Activated naive CD8-positive, alpha-beta T cell treated with anti-CD3 and anti-CD28 coated beads, Interleukin-2, amount 10 ng/mL, durations not matched to agents 7 days and 5 days (primary cell): ENCODE measurements at places on chromosomes 12 and 14. TPM values are rescaled to one million over a fixed set of nuclear protein-coding genes. Genes with fewer than 3 reads are reported as not detected.

ASCL1 gene
- not detected for total RNA-seq

BEGAIN gene
- 1.5 TPM for total RNA-seq

C12orf60 gene
- total RNA-seq, result 1.6 TPM

TAS2R50 gene
- 1.4 TPM for total RNA-seq

HNF1A gene
- total RNA-seq, result not detected

GRCh38 chr12:95790033-95790916, at the start of gene NTN4:
Gene NTN4 (minus strand): TSS chr12:95790764. CDS start chr12:95790309, 455 bp downstream.
- H3K4me3 ChIP-seq, result peak within 1 kb of the TSS; percentile 77
- no peaks in the 10 kb centered on the region for H3K36me3 ChIP-seq
- peaks cover 8% of the 10 kb centered on the region for H3K4me1 ChIP-seq

GRCh38 chr12:122867691-122868461, 28.0 kb downstream of the VPS37B start:
- peaks cover 25% of the 10 kb centered on the region for H3K36me3 ChIP-seq
- peaks cover 19% of the 10 kb centered on the region for H3K4me1 ChIP-seq
- H3K27me3 ChIP-seq, result no peaks in the 10 kb centered on the region

- H3K36me3 ChIP-seq, result peaks cover 42% of the 10 kb centered on the region
- DNase-seq, result no peak
- H3K27me3 ChIP-seq, result no peaks in the 10 kb centered on the region
- no peak overlapping the region for H3K4me3 ChIP-seq
- H3K27ac ChIP-seq, result no peak overlapping the region
Observed at GRCh38 chr12:28209782-28210181, 19.5 kb downstream of the CCDC91 start.

DNA sequence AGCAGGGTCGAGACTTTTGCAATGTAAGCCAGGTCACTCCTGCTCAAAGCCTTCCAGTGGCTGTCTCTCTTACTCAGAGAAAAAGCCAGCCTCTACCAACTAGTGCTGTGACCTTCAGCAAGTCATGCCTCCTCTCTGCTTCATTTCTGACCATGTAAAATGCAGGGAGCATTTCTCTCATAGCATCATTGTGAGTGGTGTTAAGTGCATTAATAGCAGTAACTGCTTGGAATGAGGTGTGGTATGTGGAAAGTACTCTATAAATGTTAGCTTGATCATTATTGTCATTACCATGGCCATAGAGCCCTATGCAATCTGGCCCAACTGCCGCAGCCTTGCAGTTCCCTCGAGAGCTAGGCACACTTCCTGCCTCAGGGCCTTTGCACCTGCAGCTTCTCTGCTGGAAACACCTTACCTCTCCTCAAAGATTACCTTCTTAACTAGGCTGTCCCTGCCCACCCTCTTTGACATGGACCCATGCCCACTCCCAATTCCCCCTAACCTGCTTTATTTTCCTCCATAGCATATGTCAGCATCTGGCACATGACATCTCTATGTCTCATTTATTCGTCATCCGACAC, 10.9 kb downstream of the PLEKHD1 start:
- H3K4me3 ChIP-seq, result no peak overlapping the region
- H3K27ac ChIP-seq, result no peak overlapping the region
- no peaks in the 10 kb centered on the region for H3K36me3 ChIP-seq
- DNase-seq, result no peak
- H3K27me3 ChIP-seq, result peaks cover 12% of the 10 kb centered on the region

DNA sequence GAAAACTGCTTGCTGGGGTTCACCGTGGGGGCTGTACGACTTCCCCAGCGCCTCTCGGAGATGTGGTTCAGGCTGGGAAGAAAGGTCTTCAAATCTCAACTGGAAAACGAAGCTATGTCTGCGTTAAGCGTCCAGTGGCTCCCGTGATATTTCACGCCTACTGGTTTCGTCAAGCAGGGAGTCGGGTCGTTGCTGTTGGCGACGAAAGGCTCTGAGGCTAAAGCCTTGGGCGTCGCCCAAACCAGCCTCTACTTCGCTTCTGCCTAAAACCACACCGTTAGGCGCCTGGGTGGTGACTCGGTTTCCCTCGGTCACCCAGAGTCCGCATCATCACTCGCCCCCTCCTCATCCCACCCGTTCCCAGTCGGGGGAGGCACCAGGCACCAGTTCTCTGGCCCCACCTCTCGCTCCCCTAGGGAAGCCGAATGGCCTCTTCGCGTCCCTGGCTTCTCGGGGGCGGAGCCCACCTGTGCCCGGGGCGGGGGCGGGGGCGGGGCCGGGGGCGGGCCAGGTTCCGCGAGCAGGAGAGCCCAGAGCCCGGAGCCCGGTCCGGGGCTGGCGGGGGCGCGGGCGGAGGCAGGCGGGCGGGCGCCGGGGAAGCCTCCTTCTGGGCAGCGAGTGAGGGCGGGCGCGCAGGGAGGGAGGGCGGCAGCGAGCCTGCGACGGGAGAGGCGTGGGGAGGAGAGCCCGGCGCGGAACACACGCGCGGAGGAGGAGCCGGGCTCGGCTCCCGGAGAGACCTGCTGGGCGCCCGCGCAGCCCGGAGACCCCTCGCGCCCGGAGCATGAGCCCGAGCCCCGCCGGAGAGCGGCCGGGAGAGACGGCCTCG, at the start of gene B4GALNT3:
TSS of gene B4GALNT3 (plus strand) at position 510 of the 829 bp plus-strand sequence. CDS start 438 bp downstream, outside the sequence.
- peaks cover 4% of the 10 kb centered on the region for H3K4me1 ChIP-seq
- H3K36me3 ChIP-seq, result no peaks in the 10 kb centered on the region
- H3K27me3 ChIP-seq, result peaks cover 81% of the 10 kb centered on the region
- peak; percentile 55 for DNase-seq
- H3K4me3 ChIP-seq, result peak within 1 kb of the TSS; percentile 69
- no peak within 1 kb of the TSS for H3K27ac ChIP-seq

DNA sequence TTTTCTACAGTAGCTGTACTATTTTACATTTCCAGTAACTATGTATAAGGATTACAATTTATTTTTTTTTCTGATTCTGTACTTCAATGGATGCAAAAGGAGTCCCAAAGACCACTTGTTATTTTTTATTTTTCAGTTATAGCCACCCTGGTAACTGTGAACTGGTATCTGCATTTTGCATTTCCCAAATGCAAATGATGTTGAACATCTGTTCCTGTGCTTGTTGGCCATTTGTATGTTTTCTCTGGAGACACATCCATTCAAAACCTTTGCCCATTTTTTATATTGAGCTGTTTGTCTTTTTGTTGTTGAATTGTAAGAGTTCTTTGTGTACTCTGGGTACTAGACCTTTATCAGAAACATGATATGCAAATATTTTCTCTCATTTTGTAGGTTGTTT, 485.6 kb downstream of the LRIG3 start:
- no peak overlapping the region for H3K27ac ChIP-seq
- H3K27me3 ChIP-seq, result no peaks in the 10 kb centered on the region
- H3K36me3 ChIP-seq, result no peaks in the 10 kb centered on the region
- H3K4me1 ChIP-seq, result no peaks in the 10 kb centered on the region

- no peaks in the 10 kb centered on the region for H3K36me3 ChIP-seq
- H3K27ac ChIP-seq, result no peak overlapping the region
- no peak for DNase-seq
- no peaks in the 10 kb centered on the region for H3K4me1 ChIP-seq
- no peak overlapping the region for H3K4me3 ChIP-seq
Observed at GRCh38 chr12:106074361-106074705, 64.4 kb downstream of the NUAK1 start.

- H3K27ac ChIP-seq, result no peak overlapping the region
- DNase-seq, result no peak
- H3K4me3 ChIP-seq, result no peak overlapping the region
Observed at GRCh38 chr14:99325591-99325990, 53.6 kb upstream of the BCL11B start.

- H3K36me3 ChIP-seq, result peaks cover 2% of the 10 kb centered on the region
- H3K4me1 ChIP-seq, result peaks cover 10% of the 10 kb centered on the region
- H3K27ac ChIP-seq, result no peak overlapping the region
- no peak overlapping the region for H3K4me3 ChIP-seq
- H3K27me3 ChIP-seq, result no peaks in the 10 kb centered on the region
- DNase-seq, result no peak
Observed at GRCh38 chr12:19657732-19658130, 218.4 kb downstream of the AEBP2 start.

- H3K27me3 ChIP-seq, result no peaks in the 10 kb centered on the region
- H3K4me1 ChIP-seq, result peaks cover 60% of the 10 kb centered on the region
- no peak overlapping the region for H3K27ac ChIP-seq
- peaks cover 18% of the 10 kb centered on the region for H3K36me3 ChIP-seq
- H3K4me3 ChIP-seq, result no peak overlapping the region
Observed at GRCh38 chr12:51386351-51386750, 4.9 kb downstream of the GALNT6 start.

DNA sequence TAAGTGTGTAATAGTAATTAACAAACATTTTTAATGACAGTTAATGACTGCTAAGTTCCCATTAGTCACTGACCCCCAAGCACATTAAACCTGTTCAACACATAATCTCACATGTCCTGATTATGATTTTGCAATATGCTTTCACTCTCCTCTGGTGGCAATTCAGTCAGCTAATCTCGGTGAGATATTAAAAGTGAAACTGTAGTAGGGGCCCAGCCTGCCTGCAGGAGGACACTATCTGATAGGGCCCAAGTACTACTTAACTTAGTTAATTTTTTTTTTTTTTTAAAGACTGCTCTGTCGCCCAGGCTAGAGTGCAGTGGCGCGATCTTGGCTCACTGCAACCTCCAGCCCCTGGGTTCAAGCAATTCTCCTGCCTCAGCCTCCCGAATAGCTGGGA, 48.8 kb downstream of the CIT start:
- H3K36me3 ChIP-seq, result peaks cover 57% of the 10 kb centered on the region
- H3K27me3 ChIP-seq, result no peaks in the 10 kb centered on the region
- H3K27ac ChIP-seq, result no peak overlapping the region

- no peak overlapping the region for H3K4me3 ChIP-seq
- no peaks in the 10 kb centered on the region for H3K27me3 ChIP-seq
- H3K4me1 ChIP-seq, result peaks cover 2% of the 10 kb centered on the region
- peak; percentile 23 for DNase-seq
- no peak overlapping the region for H3K27ac ChIP-seq
Observed at GRCh38 chr14:105581551-105582341, 55.4 kb downstream of the TMEM121 start.

- H3K27me3 ChIP-seq, result peaks cover 22% of the 10 kb centered on the region
- peak; percentile 41 for DNase-seq
- peak overlapping the region; percentile 45 for H3K27ac ChIP-seq
- H3K36me3 ChIP-seq, result no peaks in the 10 kb centered on the region
Observed at GRCh38 chr12:123767613-123768012, 5.5 kb downstream of the DNAH10 start.
